ENCODE measurements at places on chromosomes 16 and 17. TPM values are rescaled to one million over a fixed set of nuclear protein-coding genes. Genes with fewer than 3 reads are reported as not detected.

UNC13D gene
- total RNA-seq: 5.9 TPM

CCL16 gene
- not detected for total RNA-seq

KRTAP4-3 gene
- total RNA-seq: not detected

CPHXL2 gene
- total RNA-seq: not detected

CCDC78 gene
- 3.5 TPM for total RNA-seq

DNA sequence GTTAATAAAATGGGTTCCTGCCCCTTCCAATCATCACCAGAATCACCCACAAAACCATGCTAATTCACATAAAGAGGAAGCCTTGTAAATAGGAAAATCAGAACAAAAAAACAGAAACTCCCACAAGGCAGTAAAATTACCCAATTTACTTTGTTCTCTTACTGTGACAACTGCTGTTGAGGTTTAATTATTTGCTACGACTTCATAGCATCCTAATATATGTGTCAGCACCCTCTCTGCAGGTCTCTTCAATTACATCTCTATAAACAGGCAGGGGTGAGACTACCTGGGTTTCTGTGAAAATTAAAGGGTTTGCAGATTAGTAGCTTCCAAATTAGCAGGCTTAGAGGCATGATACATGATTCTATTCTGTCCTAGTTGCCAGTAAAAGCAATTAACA is 2.7 kb downstream of the WDR59 start:
- no peak overlapping the region for H3K4me3 ChIP-seq
- H3K27me3 ChIP-seq: no peaks in the 10 kb centered on the region
- no peaks in the 10 kb centered on the region for H3K4me1 ChIP-seq
- H3K27ac ChIP-seq: peak overlapping the region; percentile 55
- H3K36me3 ChIP-seq: no peaks in the 10 kb centered on the region
- DNase-seq: no peak

DNA sequence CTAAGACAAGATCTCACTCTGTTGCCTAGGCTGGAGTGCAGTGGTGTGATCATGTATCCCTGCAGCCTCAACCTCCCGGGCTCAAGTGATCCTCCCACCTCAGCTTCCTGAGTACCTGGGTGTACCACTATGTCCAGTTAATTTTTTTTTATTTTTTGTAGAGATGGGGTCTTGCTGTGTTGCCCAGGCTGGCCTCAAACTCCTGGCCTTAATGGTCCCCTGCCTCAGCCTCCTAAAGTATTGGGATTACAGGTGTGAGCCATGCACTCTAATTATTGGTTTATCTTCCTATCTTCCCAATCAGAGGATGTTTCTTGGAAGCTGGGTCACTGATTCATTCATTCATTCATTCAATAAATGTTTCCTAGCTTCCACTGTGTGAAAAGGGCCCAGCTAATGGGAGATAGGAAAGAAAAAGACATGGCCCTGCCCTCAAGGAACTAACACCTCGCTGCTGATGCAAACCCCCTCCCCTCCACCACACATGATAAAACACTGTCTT is 8.5 kb downstream of the ASPHD1 start:
- H3K4me3 ChIP-seq: no peak overlapping the region
- DNase-seq: no peak
- no peaks in the 10 kb centered on the region for H3K36me3 ChIP-seq
- no peaks in the 10 kb centered on the region for H3K27me3 ChIP-seq

- no peak overlapping the region for H3K27ac ChIP-seq
- H3K27me3 ChIP-seq: no peaks in the 10 kb centered on the region
- H3K4me3 ChIP-seq: no peak overlapping the region
- H3K4me1 ChIP-seq: peaks cover 5% of the 10 kb centered on the region
- DNase-seq: no peak
Observed at GRCh38 chr17:78684026-78684425, 98.0 kb downstream of the CYTH1 start.

DNA sequence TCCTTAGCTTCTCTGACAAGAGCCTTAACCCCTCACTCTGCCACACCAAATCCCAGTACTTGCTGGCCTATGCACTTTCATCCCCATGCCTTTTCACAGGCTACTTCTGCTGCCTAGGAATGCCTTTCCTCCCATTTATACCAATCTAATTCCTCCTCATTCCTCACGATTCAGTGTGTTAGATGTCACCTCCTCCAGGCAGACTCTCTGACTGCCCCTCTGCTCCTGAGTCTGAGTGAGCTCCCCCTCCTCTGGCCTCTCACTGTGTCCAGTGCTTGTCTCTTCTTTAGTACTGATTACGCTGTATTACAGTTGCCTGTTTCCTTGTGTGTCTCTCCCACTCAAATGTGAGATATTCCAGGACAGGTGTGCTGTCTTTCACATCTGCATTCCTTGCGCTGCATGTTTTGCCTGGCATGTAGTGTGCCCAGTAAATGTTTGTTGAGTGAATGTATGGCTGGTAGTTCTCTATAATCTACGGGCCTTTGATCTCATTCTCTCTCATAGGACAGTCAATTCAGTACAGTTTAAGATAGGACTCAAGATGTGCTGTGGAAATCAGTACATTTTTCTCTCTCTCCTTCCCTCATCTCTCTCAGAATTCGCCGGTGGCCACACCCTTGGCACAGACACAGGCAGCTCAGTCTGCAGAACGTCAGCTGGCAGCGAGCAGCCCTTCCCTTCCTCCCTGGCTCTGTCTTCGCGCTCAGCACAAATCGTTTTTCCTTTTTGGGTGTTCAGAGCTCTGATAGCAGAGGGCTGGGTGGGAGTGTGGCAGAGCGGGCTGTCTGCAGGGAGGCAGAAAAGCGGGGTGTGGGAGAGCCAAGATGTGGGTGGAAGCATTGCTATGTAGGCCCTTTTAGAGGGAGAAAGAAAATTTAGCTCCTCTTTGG is 18.5 kb downstream of the ARL4D start:
- peaks cover 12% of the 10 kb centered on the region for H3K4me1 ChIP-seq
- no peak overlapping the region for H3K27ac ChIP-seq
- DNase-seq: no peak
- no peaks in the 10 kb centered on the region for H3K36me3 ChIP-seq
- H3K27me3 ChIP-seq: no peaks in the 10 kb centered on the region

DNA sequence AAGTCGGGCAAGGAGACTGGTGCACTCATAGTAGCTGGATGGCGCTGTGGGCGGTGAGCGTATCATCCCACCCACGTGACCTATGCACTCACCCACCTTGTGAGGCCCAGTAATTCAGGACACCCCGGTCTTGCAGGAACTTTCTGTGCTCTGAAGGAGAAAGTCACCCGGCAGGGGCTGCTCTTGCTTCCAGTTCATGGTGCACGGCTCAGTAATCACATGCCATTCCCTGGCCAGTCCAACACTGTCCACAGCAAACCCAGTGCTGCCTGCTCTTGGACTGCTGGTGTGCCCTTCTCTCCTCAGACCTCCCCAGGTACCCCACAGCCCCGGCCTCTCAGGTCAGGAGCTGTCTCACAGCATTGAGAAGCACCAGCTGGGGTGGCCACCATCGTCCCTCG is 16.4 kb upstream of the RHBDF2 start:
- H3K36me3 ChIP-seq: no peaks in the 10 kb centered on the region
- no peaks in the 10 kb centered on the region for H3K27me3 ChIP-seq
- H3K4me3 ChIP-seq: no peak overlapping the region
- no peak overlapping the region for H3K27ac ChIP-seq

DNA sequence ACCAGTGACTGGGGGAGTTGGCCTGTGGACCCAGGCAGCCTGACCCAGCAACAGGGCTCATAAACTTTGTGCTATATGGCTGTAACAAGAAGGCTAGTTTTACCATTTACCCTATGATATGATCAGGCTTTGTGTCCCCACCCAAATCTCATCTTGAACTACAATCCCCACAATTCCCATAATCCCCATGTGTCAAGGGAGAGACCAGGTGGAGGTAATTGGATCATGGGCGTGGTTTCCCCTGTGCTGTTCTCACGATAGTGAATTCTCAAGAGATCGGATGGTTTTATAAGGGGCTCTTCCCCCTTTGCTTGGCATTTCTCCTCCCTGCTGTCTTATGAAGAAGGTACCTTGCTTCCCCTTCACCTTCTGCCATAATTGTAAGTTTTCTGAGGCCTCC is 111.2 kb upstream of the NLRP1 start:
- DNase-seq: peak; percentile 71
- no peak overlapping the region for H3K27ac ChIP-seq
- H3K36me3 ChIP-seq: no peaks in the 10 kb centered on the region
- no peaks in the 10 kb centered on the region for H3K27me3 ChIP-seq

DNA sequence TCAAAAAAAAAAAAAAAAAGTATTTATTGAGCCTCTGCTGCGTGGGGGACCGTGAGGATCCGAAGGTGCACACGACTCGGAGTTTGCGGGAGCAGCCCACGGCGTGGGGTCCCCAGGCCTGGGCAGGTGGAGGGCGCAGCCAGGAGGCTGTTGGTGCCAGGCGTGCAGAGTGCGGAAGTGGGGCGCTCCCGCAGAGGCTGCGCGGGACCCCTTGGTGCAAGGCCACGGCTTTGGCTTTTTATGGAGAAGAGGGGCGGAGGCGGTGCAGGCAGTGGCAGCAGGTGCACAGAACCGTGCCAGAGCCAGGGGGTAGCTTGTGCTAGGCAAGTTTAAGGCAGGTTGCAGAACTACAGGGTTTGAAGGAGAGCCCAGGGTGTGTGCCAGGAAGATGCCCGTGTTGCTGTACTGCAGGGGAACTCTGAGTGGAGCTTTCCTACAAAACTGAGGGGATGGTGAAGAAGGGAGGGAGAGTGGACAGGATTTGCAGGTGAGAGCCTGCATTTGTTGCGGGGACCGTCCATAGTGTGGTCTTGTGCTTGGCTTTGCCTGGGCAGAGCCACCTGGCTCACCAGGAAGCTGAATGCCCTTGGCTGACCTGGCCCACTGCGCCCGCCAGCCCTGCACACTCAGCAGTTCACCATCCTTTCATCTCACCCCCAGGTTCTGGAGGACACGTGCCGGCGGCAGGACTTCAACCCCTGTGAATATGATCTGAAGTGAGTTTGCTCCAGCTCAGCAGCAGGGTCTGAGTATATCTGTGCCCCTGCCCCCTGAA is 1.3 kb downstream of the ASPSCR1 start:
- H3K36me3 ChIP-seq: peaks cover 4% of the 10 kb centered on the region
- H3K4me3 ChIP-seq: peak overlapping the region; percentile 92
- no peak overlapping the region for H3K27ac ChIP-seq
- H3K4me1 ChIP-seq: no peaks in the 10 kb centered on the region
- peaks cover 28% of the 10 kb centered on the region for H3K27me3 ChIP-seq
- no peak for DNase-seq

DNA sequence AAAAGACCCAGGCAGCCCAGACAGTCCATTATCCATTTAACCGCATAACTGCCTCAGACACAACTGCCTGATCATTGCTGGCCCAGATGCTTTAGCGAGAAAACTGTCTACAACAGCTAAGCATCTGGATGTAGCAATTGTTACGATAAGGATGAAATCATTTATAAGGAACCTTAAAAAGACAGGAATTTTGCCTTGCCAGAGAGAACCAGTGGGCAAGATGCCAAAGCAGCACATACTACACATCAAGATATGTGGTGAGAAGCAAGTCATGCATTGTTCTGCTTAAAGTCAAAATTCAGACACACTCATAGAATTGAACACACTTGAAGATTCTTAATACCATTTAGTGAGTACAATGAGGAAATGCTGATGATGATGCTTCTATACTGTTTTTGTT is 1525.3 kb downstream of the CDH8 start:
- no peaks in the 10 kb centered on the region for H3K36me3 ChIP-seq
- H3K4me1 ChIP-seq: no peaks in the 10 kb centered on the region
- DNase-seq: no peak
- H3K27me3 ChIP-seq: no peaks in the 10 kb centered on the region
- H3K27ac ChIP-seq: no peak overlapping the region

DNA sequence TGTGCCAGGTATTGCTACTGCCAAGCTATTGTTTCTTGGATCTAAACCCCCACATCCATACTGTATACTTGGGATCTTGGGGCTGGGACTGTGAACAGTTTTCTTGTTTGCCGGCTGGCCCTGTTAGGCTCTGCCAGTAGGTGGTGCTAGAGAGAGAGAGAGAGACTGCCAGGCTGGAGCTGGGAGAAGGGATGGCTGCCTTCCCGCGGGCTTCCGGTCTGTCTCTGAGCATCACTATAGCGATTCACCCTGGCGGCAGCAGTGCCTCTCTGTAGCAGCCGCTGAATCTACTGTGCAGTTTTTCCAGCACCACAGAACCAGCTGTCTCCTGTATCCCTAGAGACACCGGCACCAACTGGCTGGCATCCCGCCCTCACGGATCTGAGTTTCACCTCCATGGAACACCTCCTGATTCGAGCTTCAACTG is 201.2 kb downstream of the UTP18 start:
- DNase-seq: peak; percentile 90
- no peak overlapping the region for H3K4me3 ChIP-seq
- H3K27me3 ChIP-seq: no peaks in the 10 kb centered on the region
- no peaks in the 10 kb centered on the region for H3K4me1 ChIP-seq
- no peaks in the 10 kb centered on the region for H3K36me3 ChIP-seq
- H3K27ac ChIP-seq: no peak overlapping the region

DNA sequence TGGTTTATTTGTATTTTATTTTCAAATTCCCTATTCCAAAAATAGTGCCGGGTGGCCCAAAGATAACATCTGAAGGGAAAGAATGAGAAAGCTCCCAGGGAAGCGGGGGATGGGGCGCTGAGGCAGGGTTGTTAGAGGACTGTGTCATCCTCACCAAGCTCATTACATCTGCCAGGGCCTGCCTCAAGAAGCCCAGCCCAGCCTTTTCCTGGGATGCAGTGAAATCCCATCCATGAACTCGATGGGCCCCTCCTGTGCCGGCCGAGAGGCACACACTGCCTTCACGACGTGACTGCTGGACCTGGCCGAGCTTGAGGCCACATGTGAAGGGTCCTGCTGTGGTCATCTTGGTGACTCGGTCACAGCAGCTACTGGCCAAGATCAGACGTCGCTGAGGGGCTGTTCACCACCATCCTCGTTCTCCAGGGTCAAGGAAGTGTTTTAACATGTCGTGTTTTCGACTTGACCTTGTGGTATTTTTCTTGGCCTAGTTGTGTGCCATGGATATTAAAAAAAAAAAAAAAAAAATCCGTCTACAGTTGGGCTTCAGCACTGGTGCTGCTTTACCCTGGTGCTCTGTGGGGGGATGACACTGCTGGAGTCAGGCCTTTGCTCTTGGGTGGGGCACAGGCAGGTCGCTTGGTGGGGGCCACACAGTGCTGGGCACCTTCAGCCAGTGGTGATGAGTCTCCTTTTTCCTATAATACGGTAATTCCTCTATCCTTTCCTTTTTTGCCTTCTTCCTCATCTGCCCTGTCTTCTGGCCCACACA is 4.9 kb downstream of the TIMM22 start:
- DNase-seq: no peak
- H3K36me3 ChIP-seq: peaks cover 23% of the 10 kb centered on the region

Measured in GM23338 (cell line).